ENCODE measurements at places on chromosomes 3 and 15.

- DNase-seq: no peak
Observed at GRCh38 chr15:36707884-36708435, 128.5 kb downstream of the CDIN1 start.

DNA sequence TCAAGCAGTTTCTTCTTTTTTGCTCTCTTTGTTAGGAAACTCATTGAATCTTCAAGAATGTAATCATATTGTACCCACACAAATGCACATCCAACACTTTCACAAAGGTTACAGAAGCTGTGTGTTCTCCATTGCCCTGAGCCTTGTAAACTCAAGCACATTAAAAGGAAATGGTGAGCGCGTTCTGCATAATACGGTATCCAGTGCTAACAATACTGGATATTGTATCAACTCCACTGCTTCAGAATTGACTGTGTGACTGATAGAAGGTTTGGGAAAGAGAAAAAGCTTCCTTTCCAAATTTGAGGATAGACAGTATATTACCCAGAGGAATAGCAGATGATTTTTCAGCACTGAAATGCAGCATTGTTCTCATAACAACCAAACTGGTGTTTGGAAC is 268.9 kb upstream of the RBMS3 start:
- no peak for DNase-seq

GRCh38 chr15:95449230-95449628 is 881.3 kb upstream of the NR2F2 start:
- no peak for DNase-seq

- no peak for DNase-seq
Observed at GRCh38 chr3:69092030-69092516, 7.3 kb downstream of the ARL6IP5 start.

GRCh38 chr15:22241451-22241850 is 161.1 kb downstream of the OR4M2 start:
- DNase-seq: no peak

- no peak for DNase-seq
Observed at GRCh38 chr3:134282659-134283047, 32.0 kb upstream of the RYK start.

DNA sequence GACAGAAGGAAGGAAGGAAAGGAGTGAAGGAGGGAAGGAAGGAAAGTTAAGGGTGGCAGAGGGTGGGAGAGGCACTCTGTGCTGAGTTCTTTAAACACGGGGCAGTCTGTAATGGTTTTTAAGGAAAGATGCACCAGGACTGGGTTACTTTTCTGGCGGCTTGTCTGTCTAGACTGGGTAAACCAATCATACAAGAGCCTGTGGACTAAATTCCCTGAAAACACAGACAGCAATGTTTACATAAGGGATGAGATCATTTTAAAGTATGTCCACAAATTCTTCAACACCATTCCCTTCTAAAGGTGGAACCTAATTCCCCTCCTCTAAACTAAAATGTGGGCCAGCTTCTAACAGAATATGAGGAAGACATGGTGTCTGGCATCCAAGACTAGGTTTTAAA is 235.5 kb upstream of the IGF1R start:
- no peak for DNase-seq

- DNase-seq: no peak
Observed at GRCh38 chr3:188529228-188529627, 375.3 kb downstream of the LPP start.
